ENCODE measurements at places on chromosomes 1 and 21.

DNA sequence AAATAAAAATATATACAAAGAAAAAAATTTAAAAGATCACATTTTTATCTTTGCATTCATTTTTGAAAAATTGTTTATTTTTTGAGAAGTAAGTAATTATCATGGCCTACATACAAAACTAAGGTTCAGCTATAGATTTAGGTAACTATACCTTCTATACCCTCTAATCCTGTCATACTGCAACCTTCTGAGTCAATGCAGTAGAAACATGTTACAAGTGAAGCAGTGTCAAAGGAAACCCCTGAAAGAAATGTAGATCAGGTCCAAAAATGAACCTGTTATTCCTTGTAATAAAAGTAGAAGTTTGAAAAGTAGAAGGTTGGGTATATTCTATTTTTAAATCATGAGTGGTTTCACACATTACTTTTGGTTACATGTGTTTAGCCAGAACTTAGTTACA lies 51.3 kb downstream of the PTGS2 start:
- no peak for DNase-seq

GRCh38 chr1:243708210-243708609 lies 141.8 kb downstream of the AKT3 start:
- peak; percentile 24 for DNase-seq

GRCh38 chr1:26745191-26745590 lies 42.6 kb upstream of the PIGV start:
- DNase-seq: no peak

GRCh38 chr1:208000504-208000903 lies 89.6 kb upstream of the CD34 start:
- DNase-seq: no peak

GRCh38 chr1:84525779-84526178 lies 19.4 kb upstream of the GNG5 start:
- DNase-seq: peak; percentile 63

DNA sequence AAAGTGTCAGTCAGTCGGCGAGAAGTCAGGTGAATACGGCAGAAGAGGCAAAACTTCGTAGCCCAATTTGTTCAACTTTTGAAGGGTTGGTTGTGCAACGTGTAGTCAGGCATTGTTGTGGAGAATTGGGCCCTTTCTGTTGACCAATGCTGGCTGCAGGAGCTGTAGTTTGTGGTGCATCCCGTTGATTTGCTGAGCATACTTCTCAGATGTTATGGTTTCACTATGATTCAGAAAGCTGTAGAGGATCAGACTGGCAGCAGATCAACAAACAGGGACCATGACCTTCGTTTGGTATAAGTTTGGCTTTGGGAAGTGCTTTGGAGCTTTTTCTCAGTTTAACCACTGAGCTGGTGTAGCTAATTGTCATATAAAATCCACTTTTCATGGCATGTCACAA lies 190.2 kb upstream of the ADAMTS5 start:
- no peak for DNase-seq

GRCh38 chr21:42025376-42026081 lies 15.4 kb upstream of the ZBTB21 start:
- no peak for DNase-seq

GRCh38 chr1:38686167-38686926 lies 173.2 kb downstream of the RRAGC start:
- no peak for DNase-seq

GRCh38 chr1:71583756-71584155 lies 502.9 kb upstream of the ZRANB2 start:
- no peak for DNase-seq

DNA sequence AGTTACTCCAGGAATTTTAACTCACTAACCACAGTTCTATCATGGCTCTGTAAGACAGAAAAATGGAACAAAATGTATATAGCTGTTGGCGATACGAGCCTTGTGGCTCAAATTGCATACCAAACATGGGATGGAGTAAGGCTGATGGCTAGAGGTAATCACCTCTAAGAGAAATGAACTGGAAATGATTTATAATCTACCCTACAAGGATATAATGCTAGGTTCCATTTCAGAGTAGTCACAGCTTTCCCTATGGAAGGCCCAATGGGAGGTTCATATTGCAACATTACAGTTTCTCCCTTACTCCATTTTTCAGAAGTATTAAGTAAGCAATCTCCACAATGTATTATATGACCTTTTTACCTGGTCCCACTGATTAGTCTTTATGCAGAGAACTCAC lies 61.6 kb downstream of the EDEM3 start:
- no peak for DNase-seq

DNA sequence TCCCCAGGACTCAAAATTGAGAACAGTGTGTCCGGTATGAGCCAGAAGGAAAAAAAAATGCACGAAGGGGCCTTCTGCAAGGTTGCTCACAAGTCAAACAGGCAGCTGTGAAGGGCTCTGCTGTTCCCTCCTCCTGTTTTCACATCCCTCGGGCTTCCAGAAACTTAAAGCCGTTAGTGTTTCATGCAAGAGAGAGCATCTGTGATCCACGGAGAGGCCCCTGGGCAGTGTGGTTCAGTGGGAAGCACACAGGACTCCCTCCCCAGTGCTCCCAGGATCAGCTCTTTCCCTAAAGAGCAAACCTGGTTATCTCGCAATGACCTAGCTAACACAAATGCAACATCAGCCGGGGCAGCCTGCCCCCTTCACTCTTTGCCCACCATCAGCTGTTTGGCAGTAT lies 2.9 kb upstream of the MATN1 start:
- no peak for DNase-seq
